ENCODE measurements at places on chromosomes 2 and 18.
A peak's percentile ranks its signal among the peaks of the same experiment; 100 is the strongest.

DNA sequence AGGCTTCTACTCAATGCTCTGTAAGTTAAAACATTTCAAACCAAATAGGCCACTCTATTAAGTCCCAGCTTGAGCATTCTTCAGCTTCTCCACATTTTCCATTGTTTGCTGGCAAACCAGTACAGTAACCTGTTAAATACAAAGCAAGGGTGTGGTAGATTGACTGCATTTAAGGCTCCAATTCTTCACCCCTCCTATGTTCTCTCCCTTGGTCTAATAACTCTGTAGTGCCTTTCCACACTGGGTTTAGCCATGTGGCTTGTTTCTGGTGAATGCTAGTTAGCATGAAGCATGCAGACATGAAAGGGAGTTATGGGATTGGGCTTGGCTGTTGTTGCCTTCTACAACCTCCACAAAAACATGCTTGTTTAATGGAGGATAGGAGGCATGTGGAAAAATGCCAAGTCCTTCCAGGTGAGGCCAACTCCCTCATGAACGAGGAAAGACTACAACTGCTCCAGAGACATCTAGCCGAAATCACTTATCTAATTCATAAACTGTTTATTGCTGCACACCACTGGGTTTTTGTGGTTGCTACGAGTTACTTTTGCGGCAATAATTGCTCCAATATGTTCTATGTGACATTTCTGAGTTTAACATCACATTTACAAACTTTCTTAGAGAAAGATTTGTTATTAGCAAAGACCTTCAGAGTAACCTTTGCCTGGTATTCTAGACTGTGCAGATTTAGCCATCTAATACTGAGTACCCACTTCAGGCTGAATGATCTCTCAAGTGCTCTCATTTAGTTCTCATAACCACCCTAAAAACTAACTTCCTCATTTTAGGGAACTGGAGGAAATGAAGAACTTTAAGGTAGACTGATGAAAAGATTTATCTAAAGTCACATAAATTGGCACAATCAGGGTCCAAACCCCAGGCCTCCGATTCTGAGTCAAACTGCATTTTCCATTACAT is 104.0 kb downstream of the SMAD2 start:
- no peak for DNase-seq

DNA sequence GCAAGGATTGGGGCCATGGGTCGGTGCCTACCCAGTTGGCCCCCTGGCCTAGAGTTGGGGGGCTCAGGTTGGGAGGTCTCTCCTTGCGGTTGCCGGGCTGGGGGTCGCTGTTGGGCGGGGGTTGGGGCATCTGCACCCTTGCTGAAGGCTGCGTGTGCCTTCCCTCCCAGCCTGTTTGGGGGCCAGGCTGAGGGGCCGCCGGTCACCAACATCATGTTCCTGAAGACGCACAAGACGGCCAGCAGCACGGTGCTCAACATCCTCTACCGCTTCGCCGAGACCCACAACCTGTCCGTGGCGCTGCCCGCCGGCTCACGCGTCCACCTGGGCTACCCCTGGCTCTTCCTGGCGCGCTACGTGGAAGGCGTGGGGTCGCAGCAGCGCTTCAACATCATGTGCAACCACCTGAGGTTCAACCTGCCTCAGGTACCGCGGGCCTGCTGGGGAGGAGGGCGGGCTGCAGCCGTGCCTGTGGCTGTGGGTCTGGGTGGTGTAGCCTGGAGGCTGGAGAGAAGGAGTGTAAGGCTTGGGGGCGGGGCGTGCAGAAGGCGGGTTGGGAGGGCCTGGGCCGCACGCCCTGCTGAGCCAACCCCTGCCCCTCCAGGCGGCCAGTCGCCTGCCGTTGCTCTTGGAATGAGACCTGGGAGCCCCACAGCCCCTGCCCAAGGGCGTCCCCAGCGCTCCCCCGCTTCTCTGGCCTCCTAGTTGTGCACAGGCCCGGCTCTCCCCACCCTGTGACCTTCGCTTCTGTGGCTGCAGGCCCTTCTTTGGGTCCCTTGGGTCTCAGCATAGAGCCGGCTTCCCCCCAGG is 7.2 kb upstream of the NEU4 start:
- peak; percentile 33 for DNase-seq

DNA sequence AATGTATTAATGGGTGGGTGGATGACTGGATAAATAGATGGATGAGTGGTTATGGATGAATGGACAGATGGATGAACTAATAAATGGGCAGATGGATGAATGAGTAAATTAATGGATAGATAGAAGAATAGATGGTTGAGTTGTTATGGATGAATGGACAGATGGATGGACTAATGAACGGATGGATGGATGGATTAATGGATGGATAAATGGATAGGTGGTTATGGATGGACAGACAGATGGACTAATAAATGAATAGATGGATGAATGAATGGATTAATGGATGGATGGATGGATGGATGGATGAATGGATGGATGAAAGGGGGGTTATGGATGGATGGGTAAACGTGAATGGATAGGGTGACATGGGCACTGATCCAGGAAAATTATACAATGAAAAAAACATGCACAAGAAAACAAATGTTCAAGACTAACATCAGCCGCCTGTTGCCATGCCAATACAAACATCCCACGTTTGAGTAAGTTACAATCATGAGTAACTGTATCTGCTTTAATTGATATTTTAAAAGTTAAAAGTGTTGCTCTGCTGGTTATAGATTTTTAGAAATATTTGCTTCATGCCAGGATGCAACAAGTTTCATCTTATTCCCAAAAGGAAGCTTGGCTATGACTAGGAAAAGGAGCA is 20.8 kb downstream of the PXDN start:
- no peak for DNase-seq

DNA sequence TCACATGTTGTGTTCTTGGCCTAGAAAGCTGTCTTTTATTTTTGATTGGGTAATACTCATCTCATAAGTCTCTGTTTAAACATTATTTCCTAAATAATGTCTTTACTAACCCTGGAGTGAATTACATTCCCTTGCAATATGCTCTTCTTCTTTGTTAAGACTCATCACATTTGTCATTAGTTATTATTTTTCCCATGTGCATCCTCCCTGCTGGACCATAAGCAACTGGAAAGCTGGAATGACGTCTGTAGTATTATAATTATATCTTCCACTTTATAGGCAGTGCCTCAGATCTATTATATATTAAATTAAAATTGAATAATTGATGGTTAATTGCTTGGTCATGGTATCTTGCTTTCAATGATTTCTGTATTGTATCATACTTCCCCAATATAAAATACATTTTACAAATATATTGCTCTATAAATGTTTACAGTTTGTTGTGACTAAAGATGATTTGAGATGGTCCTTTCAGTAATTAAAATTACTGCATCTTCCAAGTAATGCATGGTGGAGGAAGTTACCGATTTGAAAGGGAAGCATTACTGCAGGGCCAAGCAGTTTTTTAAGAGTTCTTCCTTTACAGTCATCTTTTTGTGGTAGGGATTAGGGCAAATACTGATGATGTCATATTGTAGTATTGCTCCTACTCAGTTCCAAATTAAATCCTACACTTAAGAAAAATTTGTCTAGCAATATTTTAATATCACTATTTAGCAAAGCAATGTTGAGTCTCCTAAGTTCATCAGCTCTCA is 2.1 kb upstream of the RGPD4 start:
- no peak for DNase-seq

DNA sequence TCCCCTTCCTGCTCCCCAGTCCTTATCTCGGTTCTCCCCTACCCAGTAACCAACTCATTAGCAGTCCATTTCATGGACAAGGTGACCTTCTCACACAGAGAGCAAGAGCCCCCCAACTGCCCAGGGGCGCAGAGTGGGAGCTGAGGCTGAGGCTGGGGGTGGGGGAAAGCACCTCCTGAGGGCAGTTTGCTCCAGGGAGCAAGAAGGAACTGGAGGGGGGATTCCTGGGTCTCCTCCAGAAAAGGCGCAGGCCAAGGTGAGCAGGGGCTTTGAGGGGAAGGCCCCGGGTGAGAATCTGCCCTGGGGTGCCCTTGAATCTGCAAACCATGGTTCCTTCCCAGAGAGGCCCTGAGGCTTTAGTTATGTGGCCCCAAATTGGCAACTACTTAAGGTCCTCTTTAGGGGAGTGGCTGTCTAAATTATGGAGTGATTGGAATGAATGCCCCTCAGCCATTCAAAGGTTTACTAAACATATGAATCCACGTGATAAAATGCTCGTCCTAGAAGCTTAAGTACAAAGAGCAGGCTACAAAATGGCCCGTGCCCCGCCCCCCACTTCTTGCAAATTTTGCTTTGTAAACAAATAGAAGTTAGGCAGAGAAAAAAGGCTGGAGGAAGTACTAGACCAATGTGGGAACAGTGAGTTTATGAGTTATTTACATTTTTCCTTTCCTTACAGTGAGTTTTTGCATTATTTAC is 123.5 kb upstream of the HS6ST1 start:
- DNase-seq: peak; percentile 6

DNA sequence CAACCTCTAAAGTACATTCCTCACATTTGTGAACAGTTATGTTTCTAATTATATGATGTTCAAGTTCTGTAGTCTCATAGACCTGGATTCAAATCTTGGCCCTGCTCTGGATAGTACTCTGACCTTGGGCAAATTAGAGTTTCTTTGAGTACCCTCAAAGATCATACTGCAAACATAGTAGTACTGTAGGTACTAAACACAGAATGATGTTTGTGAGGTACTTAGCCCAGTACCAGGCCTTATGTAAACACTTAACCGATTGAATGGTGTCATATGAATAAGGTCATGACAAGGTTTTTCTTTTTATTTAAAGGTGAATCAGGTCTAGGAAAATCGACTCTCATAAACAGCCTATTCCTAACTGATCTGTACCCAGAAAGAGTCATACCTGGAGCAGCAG is 19.1 kb downstream of the SEPTIN2 start:
- no peak for DNase-seq

DNA sequence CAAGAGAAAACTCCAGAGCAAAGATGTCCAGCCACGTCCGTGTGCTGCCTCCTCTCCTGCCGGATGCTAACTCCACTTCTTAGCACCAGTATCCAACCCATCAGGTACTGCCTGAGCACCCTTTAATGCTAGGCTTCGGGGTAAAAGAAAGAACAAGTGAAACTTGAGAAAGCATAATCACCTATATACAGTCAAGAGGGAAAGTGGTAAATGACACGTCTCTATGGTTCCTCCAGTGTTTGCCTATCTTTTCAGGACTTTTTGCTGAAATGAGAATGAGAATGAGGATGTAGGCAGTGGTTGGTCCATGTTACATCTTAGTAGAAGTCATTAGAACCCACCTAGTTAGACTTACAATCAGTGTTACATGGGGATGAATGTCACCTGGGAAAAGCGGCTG is 47.9 kb downstream of the EPHA4 start:
- no peak for DNase-seq

- no peak for DNase-seq
Observed at GRCh38 chr2:41914936-41915335, 132.9 kb upstream of the PKDCC start.

DNA sequence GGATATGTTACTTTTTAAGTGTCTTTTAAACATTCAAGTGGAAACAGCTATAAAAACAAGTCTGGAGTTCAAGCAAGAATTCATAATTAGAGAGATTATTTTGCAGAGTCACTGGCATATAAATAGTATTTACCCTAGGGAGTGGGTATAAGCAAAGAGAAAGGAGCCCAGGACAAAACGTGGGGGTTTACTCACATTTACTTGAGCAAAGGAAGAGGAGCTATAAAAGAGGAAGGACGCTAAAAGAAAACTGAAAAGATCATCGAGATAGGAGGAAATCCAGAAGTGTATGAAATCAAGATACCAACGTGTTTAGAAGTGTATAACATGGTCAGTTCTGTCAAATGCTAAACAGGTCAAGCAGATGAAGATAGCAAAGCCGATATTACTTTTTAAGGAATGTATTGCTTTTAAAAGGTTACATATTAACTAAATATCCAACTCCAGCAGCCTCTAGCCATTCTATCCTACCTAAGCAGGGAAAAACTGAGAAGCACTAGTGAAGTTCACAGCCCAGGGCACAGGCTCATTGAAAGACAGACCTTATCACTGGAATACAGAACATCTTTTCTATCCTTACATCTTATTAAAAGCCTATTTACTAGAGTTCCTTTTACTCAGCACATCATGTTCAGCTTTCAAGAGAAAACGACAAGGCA is 8.6 kb downstream of the KANSL1L start:
- DNase-seq: no peak

DNA sequence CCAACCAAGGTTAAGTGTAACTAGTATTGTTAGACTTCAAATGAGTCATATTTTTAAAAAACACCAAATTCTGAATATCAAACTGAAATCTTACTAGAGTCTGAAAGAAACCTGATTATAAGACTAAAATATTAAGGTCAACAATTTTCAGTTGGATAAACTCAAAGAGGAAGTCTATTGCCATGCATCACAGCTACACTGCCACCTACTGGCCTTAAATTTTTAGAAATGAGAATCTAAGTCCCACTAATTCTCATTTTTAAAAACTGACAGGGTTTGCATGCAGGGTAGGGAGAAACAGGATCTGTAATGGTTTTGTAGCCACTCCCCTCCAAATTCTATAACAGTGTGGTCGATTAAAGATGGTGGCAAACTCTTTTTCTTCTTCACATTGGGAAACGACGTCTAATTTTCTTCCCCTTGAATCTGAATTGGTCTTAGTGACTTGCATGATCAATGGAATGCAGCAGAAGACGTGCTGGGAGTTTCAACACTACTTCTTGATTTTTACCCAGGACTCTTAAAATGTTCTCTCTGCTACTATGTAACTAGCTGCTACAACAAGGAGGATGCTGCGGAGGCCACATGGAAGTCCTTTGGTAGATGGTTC is 176.1 kb upstream of the SESTD1 start:
- peak; percentile 34 for DNase-seq

- DNase-seq: no peak
Observed at GRCh38 chr18:69840001-69840400, 107.7 kb downstream of the CD226 start.

- no peak for DNase-seq
Observed at GRCh38 chr18:44079606-44080005, 601.1 kb upstream of the SETBP1 start.

DNA sequence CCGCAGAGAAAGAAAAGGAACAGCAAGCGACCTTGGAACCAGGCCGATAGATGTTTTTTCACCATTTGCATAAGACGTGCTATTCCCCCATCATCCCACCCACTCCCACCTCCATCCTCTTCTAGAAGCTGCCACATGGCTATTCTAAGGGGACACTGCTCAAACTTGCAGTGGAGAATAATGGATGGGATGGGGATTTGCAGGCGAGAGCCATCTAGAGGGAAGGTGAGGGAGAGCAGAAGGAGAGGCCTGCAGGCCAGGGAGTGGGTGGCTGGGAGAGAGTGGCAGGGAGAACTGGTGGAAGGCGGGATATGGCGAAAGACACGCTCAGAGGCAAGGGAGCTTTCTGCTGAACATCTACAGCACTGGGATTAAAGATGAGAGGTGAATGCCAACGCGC is 84.9 kb downstream of the MAPK4 start:
- DNase-seq: no peak

GRCh38 chr2:12594590-12594989 is 122.1 kb upstream of the TRIB2 start:
- DNase-seq: no peak

- DNase-seq: no peak
Observed at GRCh38 chr2:159863526-159864160, 65.6 kb upstream of the CD302 start.
